SIG-M5 (cell line): ENCODE measurements at places on chromosomes 4 and X.

GRCh38 chr4:137674066-137674465, 141.8 kb upstream of the PCDH18 start:
- DNase-seq: no peak

DNA sequence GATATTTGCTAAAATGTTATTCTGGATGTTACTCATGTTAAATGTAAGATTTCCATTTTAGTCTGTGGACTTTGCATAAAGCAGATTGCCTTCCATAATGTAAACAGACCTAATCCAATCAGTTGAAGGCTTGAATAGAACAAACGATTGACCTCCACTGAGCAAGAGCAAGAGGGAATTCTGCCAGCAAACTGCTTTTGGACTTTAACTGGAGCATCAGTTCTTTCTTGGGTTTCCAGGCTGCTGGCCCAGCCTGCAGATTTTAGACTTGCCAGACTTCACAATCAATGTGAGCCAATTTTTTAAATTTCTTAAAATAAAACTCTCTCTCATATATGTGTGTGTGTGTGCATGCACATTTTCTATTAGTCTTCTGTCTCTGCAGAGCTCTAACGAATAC, 1248.8 kb downstream of the ADGRL3 start:
- no peak for DNase-seq

DNA sequence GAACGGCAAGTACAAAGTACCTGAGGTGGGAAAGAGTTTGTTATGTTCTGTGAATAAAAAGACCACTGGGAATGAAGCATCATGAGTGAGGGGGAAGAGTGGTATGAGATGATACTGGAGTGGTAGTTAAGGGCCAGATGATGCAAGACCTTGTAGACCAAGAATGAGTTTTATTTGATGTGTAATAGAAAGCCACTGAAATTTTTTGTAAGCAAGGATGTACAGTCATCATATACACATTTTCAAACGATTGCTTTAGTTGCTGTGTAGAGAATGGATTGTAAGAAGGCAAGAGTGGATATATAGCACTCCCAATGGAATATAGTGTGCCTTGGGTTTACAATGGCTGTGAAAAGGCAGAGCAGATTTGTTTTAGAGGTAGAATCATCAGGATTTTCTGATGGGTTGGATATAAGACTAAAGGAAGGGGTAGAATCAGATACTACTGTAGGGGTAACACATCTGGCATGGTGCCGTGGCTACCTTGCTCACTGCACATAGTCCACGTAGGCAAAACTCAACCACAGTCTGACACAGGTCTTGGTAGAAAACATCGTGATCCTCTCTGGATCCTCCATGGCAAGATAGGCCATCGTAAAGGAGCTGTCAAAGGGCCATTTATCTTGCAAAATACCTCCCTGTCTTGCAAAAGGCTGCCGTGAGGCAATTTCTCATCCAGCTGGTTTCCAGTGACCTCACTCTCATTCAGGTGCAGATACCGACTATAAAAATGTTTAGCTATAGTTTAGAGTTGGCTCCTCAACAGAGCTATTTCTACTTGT, 14.9 kb downstream of the TIFA start:
- DNase-seq: no peak

DNA sequence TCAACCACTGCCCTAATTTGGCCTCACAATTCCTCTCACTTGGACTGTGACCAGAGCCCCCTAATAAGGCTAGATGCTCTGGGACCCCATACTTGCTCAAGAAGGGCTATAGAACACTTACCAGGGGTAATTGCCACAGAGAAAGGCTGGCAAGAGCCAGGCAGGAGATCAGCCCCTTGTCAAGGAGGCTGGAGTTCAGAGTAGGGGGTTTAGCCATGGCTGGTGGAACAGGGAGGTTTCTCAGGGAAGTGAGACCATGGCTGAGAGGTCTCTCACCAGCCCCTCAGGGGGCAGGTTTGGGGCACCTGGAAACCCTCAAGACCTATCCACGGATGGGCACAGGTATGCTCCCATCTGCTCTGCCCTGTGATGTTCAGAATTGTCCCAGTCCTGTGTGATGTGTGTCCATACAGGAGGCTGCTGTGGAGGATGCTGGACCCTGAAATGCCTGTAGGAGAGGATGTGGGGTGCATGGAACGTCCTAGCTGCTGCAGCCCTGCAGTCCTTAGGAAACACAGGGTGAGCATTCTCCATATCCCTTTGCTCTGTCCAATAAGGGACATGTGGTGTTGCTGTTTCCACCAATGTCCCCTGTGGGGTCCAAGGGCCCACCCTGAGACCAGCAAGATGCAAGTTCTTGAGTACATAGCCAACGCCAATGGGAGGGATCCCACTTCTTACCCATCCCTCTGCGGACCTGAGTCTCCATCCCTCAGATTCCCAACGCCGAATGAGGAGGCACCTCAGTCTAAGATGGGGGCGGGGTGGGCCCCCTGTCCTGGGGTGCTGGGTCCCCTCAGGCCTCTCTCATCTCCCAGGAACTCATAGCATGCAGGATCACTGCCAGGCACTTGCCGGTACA, 16.4 kb upstream of the HSFX1 start:
- DNase-seq: no peak

DNA sequence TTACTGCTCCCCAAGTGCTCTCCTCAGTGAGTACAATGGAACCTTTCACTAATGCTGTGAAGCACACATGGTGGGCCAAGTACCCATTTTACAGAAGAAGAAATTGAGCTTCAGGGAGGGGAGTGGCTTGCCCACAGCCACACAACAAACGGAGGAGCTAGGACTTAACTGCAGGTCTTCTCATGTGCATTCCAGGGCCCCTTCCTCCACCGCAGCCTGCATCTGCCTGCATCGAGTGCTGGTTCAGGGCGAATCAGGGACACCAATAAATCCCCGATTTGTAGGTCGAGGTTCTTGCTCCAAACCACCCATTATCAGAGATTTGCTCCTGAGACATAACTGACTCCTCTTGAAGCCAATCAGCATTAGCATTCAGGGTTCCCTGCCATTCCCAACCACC, 100.9 kb downstream of the MAMLD1 start:
- no peak for DNase-seq

GRCh38 chrX:153626863-153627674, 19.9 kb upstream of the DUSP9 start:
- no peak for DNase-seq

DNA sequence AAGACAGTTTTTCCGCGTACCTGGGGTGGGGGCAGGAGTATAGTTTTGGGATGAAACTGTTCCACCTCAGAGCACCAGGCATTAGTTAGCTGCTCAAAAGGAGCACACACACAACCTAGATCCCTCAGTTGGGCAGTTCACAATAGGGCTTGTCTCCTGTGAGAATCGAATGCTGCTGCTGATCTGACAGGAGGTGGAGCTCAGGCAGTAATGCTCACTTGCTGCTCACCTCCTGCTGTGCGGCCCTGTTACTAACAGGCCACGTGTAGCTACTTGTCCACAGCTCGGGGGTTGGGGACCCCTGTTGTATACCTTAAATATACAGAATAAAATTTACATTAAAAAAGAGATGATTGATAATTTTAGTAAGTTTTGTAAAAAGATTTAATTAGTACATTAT, 191.5 kb downstream of the SLC7A11 start:
- DNase-seq: no peak

DNA sequence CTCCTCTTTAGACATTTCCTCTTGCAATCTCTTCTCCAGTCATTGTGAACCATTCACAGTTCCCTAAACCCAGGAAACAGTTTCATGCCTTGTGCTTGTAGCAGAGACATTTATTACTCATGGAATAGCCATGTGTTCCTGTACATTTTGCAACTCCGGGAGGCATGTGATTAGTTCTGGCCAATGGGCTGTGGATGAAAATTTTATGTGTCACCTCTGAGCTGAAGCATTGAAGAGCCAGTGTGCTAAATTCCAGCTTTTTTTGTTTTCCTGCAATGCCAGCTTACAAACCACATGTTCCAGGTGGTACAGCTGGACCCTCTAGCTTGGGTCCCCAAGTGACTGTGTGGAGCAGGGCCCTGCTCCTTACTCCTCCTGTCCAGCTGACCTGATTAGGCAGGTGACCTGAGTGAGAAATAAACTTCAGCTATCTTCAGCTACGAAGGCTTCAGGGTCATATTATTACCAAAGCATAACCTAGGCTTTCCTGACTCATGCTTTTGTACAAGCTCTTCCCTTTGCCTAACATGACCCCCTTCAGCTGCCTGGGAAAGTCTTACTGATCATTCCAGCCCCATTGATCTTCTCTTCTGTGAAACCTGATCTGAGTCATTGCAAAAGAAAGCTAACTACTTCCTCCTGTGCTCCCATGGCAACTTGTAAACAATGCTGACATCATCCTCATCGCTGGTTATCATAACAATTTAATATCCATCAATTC, 200.4 kb downstream of the PTTG2 start:
- peak; percentile 32 for DNase-seq

- DNase-seq: no peak
Measured at GRCh38 chr4:14903321-14903720, 99.0 kb upstream of the CPEB2 start.

GRCh38 chr4:7487502-7487901, 52.8 kb upstream of the PSAPL1 start:
- no peak for DNase-seq

DNA sequence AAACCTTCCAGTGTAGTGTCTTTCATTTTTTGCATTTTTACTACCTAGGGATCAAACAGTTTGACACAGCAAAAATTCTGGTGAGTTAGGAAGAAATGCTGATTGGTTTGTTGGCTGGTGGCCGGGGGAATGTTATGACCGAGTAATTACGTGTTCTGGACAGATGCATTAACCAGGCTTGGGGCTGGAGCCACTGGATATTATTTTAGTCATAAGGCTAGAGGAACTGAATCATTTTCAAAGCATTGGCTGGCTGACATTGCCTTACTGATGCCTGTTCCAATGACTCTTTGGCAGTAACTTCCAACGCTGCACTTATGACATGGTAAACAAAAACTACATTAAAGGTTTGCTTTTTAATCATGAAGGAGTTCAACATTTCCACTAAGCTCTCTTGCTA, 84.6 kb downstream of the FBXO8 start:
- DNase-seq: no peak

DNA sequence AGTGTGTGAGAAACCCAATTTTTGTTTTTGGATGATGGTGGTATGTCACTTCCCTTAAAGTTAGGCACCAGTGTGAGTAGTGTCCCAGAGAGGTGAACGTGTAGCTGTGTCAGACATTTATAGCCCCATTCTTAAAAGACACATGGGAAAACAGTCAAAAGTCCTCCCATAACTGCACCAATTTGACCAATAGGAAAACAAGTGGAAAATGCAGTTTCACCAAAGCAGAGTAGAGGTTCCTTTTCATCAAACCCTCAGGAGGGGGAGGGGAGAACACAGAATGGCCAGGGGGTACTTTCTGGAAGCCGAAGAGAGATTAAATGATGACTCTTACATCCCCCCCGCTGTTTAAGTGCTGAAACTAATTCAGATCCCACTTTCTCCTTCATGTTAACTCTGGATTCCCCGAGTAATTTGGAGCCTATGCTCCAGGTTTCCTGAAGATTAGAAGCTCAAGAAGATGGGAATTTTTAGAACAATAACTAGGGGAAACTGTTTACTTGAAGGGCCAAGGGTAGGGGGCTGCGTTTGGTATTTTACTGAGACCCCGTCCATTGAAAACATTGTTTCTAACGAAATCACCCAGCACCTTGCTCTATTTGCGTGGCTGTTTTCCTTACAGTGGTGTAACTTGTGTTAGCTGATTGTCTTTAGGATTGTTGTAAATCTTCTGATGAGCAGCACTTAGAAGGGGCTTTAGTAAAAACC, 2.1 kb upstream of the LEF1 start:
- DNase-seq: no peak

DNA sequence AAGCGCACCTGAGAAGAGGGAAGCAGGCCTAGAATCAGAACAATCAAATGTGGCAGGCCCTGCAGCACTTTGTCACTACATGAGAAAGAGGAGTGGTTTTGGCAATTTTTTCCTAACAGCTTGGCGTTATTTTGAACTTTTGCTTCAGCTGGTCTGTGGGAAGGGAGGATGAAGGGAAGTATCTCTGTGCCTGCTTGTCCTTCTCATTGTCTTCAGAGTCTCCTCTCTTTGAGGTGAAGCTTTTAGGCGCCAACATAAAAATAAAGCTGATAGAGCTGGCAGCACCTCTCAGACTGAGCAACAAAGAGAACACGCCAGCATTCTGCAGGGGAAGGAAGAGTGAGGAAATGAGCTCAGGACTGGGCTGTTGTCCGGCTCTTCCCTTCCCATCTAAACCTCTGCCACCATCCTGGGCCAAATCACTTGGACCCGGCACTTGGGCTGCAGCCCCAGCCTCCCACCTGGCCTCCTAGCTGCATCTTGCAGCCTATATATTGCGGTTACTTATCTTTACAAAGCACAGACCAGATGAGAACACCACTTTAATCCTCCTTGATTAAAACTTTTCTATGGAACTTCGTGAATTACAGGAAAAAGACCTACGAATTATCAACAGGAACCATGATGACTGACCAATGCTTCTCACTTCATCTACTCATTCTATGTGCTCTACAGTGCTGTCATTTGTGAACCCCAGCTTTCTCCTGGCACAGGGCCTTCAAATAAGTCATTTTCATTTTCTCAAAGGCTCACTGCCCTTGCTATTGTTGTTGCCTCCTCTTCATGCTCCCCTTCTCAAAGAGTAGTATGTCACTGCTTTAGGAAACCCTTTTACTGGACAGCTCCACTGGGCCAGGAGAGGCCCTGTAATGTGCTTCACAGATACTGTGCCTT, 476.4 kb upstream of the HS3ST1 start:
- DNase-seq: no peak

- no peak for DNase-seq
Measured at GRCh38 chrX:65707151-65707550, 39.7 kb downstream of the MSN start.

DNA sequence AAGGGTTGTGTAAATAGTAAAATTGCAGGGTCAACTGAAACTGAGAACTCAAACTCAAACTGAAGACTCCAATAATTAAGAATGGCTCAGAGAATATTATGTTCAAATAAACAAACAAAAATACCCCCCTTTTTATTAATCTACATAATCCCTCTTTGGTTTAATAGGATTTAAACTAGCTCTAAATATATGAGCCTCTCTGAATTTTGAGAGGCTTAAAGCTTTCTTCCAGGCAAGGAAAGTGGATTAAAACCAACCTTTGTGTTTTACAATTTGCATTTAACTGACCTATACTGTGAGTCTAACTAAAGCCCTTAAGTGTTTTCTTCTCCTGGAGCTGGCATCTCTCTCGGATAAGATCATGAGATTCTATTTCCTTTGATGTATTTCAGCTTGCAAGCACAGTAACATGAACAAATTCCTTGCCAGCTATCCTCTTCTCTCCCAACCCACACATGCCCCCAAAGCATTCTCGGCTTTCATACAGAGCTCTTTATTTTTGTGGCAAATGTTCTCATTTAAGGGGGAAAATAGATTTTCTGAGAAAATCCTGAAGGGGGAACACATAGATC, 1310.8 kb upstream of the AGA start:
- no peak for DNase-seq
